ENCODE measurements at places on chromosomes 5 and 9. TPM values are rescaled to one million over a fixed set of nuclear protein-coding genes. Genes with fewer than 3 reads are reported as not detected.

ERCC8 gene
- 13.6 TPM for total RNA-seq

CNTLN gene
- total RNA-seq: 6.1 TPM

HDHD3 gene
- 21.0 TPM for total RNA-seq

CPLANE1 gene
- 4.1 TPM for total RNA-seq

RPS23 gene
- total RNA-seq: 3,745 TPM

All from A549 treated with CpdA at 1 μM for 4 hours (cell line).